Retinal pigment epithelial cell (primary cell): ENCODE measurements at places on chromosomes 16 and 17.

- no peak for DNase-seq
These were observed 288.7 kb downstream of the SEC14L1 start for GRCh38 chr17:77429369-77429968.

DNA sequence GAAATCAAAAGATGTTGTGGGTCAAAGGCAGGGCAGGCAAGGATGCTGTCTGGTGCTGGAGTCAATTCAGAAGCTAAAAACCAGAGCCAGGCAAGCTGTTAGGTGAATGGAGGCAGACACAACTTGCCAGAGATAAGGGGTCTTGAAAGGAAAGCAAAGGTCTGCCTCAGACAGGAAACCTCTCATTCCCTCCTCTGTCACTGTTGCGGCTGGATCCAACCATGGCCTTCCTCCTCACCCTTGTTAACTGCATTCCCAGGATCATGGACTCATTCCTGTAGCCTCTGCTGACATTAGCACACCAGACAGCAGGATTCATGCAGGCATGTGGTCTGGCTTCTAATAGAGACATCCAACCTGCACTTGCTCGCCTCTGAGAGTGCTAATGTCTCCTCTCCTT lies 186.7 kb upstream of the HS3ST3A1 start:
- DNase-seq = no peak

GRCh38 chr17:78707016-78707415 lies 75.1 kb downstream of the CYTH1 start:
- DNase-seq = no peak

- no peak for DNase-seq
These were observed 67.5 kb downstream of the AMFR start for GRCh38 chr16:56357765-56358322.

DNA sequence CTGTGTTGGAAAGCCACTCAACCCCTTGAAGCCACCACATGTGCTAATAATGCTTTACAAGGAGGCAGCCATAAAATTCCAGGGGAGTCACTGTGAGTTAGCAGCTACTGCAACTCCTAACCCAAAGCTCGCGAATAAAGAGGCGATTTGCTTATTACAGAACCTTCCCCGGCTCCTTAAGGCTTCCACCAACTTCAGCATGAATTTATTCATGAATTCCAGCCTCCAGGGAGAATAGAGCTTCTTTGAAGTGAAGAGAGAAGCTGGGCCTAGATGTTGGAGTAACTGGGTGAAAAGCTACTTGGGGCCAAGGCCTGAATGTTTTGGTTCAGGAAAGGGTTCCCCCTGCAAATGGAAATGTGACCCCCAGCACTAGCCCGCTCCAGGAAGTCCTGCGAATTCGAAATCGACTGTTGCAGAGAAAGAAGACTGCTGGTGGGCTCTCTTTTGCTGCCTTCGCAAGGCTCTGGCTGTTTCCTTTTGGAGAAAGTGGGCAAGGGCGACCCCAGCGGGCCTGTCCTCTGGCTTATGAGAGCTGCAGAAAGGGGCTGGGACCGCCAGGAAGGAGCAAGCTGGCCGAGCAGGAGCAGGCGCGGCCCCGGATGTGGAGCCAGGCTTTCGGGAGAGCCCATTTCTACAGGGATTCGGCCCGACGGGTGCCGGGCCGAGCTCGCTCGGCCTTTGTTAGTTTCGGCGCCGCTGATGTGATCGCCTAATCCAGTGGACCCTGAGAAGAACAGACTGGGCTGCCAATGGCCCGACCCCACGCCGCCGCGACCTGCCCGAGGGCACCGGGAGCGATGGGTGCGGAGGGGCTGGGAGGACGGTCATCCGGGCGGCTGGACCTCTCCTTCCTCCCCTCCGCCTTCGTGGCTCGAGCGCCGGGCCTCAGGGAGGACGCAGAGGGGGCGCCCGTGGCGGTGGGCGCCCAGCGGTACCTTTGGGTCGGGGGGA lies 7.6 kb downstream of the CBX8 start:
- DNase-seq = no peak

- no peak for DNase-seq
These were observed 55.0 kb downstream of the PITPNM3 start for GRCh38 chr17:6501359-6501758.
